ENCODE measurements at places on chromosomes 16 and 17.

- DNase-seq, result no peak
Measured at GRCh38 chr17:16272111-16272840, 55.3 kb downstream of the PIGL start.

DNA sequence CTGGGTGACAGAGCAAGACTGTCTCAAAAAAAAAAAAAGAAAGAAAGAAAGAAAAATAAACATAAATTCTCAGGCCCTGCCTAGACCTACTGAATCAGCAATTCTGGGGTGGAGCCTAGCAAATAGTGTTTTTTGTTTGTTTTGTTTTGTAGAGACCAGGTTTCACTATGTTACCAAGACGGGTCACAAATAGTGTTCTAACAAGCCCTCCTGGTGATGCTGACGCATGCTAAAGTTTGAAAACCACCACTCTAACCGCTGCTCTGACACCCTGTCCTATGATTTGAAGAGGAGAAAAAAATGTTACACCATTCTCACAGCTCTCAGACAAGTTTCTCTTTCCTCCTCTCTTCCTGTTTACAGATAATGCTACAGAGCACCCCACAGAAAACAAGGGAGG lies 1.5 kb downstream of the MRPL10 start:
- no peak for DNase-seq

DNA sequence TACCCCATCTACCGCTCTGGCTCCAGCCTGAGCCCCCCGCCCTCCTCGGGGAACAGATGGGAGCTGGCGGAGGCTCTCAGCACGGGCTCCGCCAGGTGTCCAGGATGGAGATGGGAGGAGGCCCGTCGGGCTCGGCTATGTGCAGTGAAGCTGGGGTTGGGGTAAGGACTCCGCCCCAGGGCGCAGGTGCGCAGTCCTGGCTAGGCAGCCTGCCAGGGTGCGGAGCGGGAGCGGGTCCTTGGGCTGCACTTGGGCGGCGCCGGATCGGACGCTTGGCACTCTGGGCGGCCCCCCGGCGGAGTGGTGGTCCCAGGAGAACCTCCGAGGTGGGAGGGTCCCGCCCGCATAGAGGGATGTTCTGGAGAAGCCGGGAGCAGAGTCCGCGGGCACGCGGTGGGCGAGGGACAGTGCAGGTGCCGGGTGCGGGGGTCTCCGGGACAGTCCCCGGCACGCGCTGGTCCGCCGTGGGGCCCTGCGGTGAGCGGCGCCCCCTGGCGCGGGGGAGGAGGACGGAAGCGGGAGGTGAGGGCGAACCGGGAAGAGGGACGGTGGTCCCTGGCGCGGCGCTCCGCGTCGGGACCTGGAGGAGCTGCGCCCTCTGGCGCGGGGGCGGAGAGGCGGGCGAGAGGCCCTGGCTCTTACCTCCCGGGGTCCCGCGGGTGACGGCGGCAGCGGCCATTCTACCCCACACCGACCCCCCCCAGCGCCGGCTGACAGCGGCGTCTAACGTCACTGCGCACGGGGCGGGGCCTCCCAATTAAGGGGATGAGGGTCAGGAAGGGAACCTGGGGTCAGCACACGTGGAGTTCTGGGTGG lies at the start of gene CAMTA2:
Gene CAMTA2, minus strand, starts transcription at position 725 of the 816 bp plus-strand sequence. CDS start 1,453 bp downstream, outside the sequence.
- DNase-seq, result peak; percentile 68

DNA sequence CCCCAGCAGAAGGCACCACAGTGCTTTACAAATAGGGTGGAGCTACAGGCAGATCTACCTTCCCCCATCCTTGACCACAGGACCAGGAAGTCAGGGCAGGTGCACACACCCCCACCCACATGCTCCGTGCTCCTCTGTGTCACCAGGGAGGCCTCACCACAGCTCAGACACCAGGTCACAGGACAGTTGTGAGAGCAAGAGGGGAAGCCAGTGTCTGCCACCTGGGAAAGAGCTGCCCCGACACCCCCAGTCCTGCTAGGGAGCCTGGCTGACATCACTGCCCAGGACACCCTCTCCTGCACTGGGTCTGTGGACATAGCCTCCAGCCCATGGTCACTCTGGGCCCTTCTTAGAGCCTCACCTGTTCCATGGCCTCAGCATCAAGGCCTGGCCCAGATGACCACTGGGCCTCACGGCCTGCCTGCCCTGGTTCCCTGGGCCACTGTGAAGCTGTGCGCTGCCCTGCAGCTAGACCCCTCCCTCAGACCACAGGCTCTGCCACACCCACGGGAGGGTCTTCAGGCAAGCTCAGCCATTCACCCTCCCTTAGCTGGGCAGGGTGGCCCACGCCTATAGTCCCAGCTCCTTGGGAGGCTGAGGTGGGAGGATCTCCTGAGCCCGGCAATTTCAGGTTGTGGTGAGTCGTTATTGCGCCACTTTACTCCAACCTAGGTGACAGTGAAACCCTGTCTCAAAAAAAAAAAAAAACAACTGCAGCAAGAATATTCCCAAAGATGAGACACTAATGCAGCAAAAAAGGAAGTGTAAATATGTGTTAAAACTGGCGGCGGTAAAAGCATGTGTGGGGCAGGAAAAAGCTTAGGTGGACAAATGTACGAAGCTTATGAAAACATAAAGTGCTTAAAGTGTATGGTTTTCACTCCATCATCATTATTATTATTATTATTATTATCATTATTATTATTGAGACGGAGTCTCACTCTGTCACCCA lies 14.2 kb downstream of the POLR3K start:
- DNase-seq, result no peak

DNA sequence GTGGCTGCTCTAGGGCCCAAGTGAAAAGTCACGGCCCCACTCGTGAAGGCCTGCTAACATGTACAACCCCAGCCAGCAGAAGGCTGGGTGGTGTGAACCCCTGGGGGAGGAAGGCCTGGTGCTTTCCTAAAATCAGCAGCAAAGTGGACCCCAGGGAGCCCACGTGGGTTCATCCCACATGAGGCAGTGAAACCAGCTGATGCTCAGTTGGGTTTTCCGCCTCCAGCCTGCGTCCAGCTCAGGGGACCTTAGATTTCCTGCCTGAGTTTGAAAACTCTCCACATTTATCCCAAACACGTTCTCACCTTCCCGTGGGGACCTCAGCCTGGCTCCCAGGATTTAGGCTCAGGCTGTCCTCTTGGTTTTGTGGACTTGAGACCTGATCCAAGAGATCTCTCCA lies 85.8 kb downstream of the SOCS1 start:
- no peak for DNase-seq

DNA sequence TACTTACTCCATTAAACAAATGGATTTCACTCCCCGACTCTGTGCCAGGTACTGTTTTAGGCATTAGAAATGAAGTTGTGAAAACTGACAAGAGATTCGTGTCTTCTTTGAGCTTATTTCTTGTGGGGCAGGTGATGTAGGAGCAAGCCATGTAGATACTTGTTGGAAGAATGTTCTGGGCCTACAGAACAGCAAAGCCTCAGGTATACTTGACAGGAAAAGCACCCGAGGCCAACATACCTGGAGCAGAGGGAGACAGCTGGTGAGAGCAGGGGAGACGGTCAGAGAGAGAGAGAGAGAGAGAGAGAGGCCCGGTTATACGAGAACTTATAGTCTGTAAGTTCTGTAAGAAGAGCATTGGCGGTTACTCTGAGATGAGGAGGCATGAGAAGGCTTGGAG lies 110.8 kb downstream of the FTO start:
- DNase-seq, result no peak

DNA sequence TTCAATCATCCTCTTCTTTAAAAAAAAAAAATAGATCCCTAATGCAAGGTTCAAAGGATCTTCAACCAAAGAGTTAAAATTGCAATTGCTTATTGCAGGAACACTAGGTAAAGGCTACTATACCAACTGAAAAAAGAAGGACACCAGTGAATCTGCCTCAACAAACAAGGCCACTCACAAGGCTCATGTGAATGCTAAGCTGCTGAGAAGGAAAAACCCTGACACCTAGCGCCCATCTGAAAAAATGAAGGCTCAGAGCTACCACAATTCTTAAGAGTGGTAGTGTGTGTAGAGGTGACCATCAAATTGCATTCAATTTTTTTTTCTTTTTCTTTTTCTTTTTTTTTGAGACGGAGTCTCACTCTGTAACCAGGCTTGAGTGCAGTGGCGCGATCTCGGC lies 201.6 kb upstream of the C17orf78 start:
- DNase-seq, result no peak

DNA sequence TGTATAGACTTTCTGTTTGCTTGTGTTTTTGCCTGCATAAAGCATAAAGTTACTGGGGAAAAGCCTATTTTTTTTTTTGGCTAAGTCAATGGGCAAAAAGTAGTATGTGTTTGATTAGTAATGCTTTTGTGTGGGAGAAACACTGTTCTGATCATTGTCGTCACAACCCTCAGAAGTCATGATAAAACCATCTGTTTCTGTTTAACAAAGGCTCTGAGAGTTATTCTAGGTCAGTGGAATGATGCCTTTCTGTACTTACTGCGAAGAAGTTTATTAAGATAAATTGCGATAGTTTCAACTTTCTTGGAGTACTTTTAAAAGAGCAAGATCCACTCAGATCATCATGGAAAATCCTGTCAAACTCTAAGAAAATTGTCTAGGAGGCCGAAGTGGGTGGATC lies 80.9 kb downstream of the PRKCA start:
- DNase-seq, result no peak

DNA sequence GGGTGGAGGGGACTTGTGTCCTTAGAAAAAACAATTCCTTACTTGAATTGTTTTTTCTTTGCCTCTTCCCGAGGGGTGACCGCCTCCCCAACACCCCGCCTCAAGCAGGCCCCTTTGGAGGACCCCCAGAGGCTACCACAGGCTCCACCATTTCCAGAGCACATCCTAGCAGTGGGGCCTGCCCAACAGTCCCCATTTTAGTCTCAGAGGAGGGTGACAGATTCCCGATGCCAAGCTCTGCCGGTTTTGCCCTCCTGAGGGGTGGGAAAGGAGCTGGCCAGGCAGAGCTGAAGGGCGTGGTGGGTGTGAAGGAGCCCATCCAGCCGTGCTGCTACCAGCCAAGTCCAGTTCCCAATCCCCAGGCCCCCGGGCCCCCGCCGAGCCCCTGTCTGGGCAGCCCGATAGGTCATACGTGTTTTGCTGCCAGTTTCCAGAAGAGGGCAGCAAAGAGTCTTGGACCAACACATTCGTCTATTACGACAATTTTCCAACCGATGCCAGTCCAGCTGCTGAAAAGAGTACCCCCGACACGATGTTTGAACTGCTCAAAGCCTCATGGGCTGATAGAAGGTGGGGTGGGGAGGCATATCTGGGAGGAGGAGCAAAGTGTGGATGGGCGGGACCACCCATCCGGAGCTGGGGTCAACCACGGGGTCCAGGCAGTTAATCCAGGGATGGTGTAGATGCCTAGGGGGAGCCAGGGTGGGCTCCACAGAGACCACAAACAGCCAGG lies 18.8 kb upstream of the GAA start:
- DNase-seq, result peak; percentile 75

DNA sequence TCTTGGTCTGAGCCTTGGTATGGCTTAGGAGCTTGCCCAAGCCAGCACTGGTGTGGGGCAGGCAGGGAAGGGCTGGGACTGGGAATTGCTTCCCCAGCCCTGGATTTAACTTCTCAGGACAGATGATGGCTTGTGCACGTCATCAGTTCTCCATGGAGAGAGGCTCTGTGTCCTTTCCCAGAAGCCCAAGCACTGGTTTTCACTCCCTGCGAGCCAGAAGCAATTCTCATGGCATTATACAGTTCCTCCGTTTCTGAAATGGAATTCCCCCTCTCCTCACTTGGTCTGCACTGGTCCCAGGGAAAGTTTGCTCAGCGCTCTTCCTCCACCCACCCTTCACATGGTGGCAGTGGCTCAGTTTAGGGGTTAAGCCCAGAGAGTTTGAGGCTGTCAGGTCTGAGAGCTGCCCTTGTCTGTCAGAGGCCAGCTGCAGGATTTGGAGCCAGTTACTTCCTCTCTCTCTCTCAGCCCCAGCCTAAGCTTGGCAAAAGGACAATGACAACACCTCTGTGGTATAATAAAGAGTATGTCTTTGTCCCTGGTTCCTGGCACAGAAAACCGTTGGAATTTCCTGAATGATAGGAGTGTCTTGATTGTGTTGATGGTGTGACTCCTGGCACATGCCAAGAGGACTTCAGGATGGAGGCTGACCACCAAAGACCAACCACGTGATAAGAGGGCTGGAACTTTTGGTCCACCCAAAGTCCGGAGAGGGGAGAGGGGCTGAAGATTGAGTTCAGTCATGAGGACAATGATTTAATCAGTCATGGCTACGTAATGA lies 219.6 kb upstream of the TNRC6C start:
- peak; percentile 74 for DNase-seq

DNA sequence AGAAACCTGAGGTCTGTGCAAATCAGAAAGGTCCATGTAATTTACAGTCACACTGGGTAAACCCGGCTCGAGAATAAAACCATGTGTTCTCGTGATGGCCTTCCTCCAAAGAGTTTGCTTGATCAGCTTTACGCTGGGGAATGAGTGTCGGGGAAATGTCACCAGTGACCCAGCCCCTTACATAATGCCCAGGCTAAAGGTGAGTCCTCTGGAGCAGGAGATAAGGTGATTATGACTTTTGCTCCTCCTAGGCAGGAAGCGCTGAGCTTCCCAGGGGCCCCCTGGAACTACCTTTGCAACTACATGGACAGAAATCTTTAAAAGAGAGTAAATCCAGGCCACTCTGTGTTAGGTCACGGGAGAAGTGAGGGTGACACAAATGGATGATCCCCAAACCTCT lies 15.7 kb downstream of the SLC6A4 start:
- no peak for DNase-seq

GRCh38 chr17:13044572-13045065 lies 26.8 kb upstream of the ELAC2 start:
- DNase-seq, result no peak

- DNase-seq, result peak; percentile 75
Measured at GRCh38 chr16:69727916-69728270, 1.5 kb upstream of the NQO1 start.

GRCh38 chr16:67229906-67230808 lies 3.2 kb downstream of the TMEM208 start:
- no peak for DNase-seq

GRCh38 chr16:4574919-4575705 lies 19.0 kb downstream of the C16orf96 start:
- no peak for DNase-seq

- no peak for DNase-seq
Measured at GRCh38 chr16:55284718-55285099, 39.3 kb upstream of the IRX6 start.

DNA sequence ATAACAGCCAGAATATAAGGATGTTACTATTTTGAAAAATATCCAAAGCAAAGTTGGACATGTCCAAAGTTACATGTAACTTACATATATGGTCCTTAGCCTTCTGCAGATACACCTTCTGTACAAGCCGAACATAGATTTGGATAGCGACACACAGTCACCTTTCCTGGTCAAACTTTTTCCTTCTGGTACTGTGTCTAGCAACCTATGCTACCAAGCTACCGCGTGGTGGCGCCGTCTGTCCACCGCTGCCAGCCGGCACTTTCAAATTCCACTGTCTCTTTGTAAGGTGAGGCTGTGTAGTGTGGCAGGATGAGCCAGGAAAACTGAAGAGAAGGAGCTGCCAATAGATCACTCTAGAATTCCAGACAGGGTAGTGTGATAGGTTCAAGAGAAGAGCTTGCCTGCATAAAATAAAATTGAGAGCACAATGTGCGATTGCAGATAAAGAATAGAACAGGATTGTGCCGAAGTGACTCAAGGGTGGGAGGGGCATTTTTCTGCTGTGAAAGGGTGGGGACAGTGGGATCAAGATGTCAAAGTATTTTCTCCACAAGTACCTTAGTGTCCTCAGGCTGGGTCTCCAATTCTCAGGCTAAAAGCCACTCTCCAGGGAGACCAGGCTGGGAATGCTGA lies 366.9 kb downstream of the SLC39A11 start:
- peak; percentile 15 for DNase-seq

- no peak for DNase-seq
Measured at GRCh38 chr17:20206068-20206467, 196.9 kb downstream of the SPECC1 start.

- DNase-seq, result no peak
Measured at GRCh38 chr17:75692976-75693375, 25.8 kb downstream of the SAP30BP start.

GRCh38 chr16:55421226-55421625 lies 57.8 kb upstream of the MMP2 start:
- DNase-seq, result no peak

Measured in SHP77 treated with DMSO at 0.1 percent for 48 hours (cell line).